ENCODE measurements at places on chromosomes 5 and 9. TPM values are rescaled to one million over a fixed set of nuclear protein-coding genes. Genes with fewer than 3 reads are reported as not detected.

GRCh38 chr5:69083412-69083811 is 10.4 kb upstream of the SLC30A5 start:
- no peak for ATAC-seq

- ATAC-seq: no peak
These were observed 185.7 kb downstream of the PLK2 start for GRCh38 chr5:58274191-58274590.

DNA sequence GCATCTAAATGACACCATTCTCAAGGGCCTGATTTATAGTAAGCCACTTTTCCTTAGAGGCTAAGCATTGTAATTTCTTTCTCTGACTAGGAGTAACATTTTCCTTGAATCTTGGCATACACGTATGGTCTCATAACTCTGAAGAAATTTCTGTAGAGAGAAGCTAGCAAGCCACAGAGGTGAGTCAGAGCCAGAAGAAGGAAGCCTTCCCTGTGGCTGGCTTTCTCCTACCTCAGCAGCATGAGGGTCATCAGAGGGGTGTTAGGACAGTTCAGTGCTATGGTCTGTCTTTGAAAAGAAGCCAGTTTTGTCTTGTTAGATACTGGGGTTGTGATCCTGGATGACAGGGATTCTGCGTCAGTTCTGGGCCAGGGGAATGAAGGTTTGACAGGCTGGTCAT is 3.2 kb downstream of the SNX30 start:
- ATAC-seq: no peak

DNA sequence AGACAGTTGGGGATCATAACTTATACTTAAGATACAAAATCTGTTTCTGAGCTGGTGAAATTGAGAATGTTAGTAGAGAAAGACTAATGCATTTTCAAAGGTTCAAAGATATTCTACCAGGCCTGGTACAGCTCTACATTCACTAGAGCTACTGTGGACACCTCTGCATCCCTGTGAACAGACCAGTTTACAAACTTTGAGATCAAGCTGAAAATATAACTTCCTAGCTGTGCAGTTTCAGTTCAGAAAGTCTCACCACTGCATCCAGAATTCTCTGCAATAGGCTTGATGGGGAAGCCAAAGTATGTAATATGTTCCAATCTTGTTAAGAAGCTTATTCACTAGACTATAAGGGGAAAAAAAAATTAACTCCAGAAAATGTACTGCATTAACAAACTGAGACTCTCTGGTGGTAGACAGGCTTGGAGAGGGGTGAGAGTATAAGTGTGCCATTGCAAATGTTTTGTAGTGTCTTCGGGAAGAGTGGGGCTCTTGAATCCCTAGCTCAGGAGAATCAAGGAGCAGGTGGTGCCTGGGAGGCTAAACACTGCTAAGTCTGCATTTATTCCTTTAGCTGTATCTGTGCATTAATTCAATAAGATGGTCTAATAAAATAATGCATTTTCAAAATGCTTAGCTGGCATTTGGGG is 671.9 kb downstream of the NR2F1-AS1 start:
- ATAC-seq: no peak

DNA sequence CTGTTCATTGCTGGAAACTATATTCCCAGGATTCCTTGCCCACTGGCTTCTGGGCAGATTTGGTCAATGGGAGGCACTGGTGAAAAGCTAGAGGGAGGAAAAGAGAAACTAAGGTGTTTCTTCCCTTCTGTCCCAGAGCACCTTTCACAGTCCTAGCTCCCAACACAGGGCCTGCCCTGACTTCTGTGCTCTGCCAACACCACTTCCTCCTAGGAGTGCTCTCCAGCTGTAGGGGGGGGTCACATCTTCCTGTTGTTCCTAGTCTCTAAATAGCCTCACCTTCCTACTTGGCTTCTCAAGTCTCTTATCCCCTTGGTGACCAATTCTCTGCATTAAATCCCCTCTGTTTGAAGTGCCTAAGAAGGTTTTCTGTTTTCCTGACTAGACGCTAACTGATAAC is 115.4 kb downstream of the ADRB2 start:
- ATAC-seq: no peak

DNA sequence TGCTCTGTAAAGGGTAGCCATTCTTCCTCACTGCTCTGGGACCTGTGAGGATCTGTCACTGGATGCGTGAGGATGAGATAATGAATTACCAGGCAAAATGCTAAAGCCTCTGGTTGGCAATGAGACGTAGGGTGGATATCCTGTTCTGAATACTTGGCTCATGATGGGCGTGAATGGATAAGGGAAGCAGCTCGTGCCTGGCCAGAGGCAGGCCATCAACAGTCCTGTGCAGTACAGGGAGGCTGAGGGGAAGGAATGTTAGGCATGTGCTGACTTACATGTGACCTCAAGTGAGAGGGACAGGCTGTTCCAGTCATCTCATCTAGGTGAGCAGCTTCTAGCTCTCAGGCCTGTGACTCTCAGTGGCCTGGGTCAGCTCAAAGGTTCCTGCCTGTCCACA is 172.8 kb downstream of the CARTPT start:
- ATAC-seq: peak; percentile 91

The ACOT12 gene
- total RNA-seq: not detected

GRCh38 chr9:70420441-70421271 is 6.2 kb upstream of the KLF9 start:
- peak; percentile 50 for ATAC-seq

GRCh38 chr5:115452536-115453235 is 91.9 kb downstream of the FEM1C start:
- ATAC-seq: no peak

DNA sequence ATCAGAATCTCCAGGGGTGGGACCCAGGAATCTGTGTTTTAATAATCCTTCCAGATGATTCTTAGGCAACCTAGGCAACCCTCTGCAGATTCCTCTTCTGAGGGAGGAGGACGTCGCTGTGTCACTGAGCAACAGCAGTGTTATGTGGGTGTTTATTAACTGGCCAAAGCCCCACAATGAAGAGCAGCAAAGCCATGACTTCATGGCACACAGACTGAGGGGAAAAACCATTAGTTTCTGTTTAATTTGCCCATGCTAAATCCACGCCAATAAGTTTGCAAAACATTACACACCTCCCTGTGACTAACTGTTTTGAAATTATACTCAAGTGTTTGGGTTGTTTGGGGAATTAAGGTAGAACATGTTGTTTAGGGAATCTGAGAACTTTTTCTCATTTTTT is 83.7 kb upstream of the TMED7 start:
- ATAC-seq: peak; percentile 83

DNA sequence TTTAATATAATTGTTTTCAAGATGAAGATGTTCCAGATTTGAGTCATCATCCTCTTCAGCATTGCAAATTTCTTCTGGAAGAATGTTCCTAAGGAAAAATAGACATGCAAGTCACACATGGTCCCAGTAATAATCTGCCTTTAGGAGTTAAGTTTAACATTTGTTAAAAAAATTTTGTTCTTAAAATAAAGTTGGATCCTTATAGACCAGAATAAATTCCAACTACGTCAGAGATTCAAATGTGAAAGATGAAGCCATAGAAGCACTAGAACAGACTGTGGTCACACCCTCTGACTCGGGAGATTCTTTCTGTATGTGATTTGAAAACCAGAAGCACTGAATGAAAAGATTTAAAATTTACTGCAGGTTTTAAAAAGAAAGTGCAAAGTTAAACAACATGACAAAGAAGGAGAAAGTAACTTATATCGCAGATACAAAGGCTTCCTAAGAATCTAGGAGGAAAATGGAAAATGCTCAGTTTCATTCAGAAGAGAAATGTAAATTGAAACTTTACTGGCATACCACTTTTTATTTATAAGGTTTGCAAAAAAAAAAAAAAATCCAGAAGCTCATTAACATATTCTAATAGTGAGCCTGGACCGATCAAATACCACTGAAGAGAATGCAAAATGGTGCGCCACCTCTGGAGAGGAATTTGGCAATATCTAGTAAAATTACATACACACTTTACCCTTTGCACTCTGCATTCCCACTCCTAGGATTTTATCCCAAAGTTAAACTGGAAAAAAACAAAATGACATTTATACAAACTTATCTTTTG is 14.3 kb upstream of the ASPN start:
- no peak for ATAC-seq

DNA sequence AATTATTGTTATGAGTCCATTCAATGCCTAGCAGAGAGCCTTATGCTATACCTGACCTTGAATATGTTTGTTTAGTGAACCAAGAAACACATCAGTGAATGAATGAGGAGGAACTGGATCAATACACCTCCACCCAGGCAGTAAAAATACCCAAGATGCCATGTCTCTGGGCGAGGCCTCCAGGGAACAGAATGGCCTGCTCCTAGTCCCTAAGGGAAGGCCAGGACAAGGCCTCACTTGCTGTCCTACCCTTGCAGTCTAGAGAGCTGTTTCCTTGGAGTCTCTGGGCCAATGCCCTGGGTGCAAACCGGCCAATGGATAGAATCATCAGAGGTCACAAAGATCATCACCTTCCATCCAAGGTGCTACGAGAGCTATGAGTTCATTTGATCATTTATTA is 26.1 kb downstream of the TNIP1 start:
- no peak for ATAC-seq

- no peak for ATAC-seq
These were observed 26.4 kb downstream of the FOXD1 start for GRCh38 chr5:73422164-73422563.

DNA sequence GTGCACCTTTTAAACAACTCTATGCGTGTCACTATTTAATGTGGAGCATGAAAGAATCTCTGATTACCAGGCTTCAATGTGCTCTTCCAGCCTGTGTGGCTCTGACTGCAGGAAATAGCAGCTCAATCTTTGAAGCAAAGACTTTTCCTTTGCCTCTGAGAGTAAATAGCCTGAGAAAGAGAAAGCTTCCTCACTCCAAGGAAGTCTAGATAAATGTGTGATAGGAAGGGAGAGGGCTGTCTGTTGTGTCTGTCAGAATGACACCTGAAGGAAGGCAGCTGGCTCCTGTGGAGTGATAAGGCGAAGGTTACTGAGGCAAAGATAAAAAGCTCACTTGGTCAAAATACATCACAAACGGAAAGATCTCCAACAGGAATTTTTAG is 205.3 kb upstream of the HAPLN1 start:
- ATAC-seq: no peak

GRCh38 chr5:74067748-74068541 is 441.9 kb downstream of the ARHGEF28 start:
- no peak for ATAC-seq

The EXD3 gene
- 29.7 TPM for total RNA-seq

- peak; percentile 33 for ATAC-seq
These were observed 2.6 kb downstream of the OLFML2A start for GRCh38 chr9:124779368-124780059.

DNA sequence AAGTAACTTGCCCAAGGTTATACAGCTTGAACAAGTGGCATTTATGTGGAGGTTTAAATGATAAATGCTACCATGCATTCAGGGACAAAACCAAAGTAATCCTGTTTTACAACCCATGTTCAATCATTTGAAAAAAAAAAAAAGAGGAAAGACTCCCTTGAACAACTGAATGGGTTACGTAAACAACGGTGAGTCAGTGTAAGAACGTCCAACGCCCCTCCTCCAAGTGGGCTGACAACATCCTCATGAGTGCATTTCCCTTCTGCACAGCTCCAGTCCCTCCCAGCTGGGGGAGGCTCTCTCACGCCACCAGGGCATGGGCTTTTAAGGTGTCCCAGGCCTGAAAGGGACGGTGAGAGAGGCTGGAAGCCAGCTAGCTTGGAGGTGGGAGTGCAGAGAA is 90.0 kb downstream of the PRRT1B start:
- ATAC-seq: peak; percentile 99

The GCNT4 gene
- total RNA-seq: 14.3 TPM

- no peak for ATAC-seq
These were observed 78.3 kb downstream of the STK10 start for GRCh38 chr5:172109749-172110148.

The LTC4S gene
- 8.8 TPM for total RNA-seq

DNA sequence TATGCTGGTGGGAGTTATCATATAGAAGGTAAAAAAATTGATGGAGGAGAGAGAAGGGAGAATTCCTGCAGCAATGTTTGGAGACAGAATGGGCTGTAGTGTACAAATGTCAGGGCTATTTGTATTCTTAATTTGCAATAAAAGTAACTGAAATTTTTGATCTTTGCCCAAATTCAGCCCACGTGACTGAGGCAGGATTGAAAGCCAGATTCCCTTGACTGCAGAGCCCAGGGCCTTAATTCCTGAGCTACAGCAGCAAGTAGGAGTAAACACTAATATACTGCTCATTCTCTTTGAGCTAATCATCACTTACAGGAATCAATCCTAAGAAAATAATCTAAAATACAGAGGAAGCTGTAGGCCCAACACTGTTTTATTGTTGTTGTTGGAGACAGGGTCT is 5.2 kb upstream of the ANXA6 start:
- ATAC-seq: peak; percentile 46

GRCh38 chr5:150035139-150035895 is 34.8 kb downstream of the HMGXB3 start:
- ATAC-seq: no peak

The DMRTA1 gene
- 3.9 TPM for total RNA-seq

GRCh38 chr5:144581044-144581443 is 410.4 kb downstream of the KCTD16 start:
- ATAC-seq: no peak

GRCh38 chr9:123584202-123585176 is 228.5 kb downstream of the CRB2 start:
- no peak for ATAC-seq

GRCh38 chr5:79844571-79844970 is 146.5 kb downstream of the MTX3 start:
- no peak for ATAC-seq

The GPR151 gene
- total RNA-seq: not detected

GRCh38 chr5:168646335-168646734 is 67.2 kb upstream of the PANK3 start:
- ATAC-seq: no peak

- no peak for ATAC-seq
These were observed 29.3 kb upstream of the UHRF2 start for GRCh38 chr9:6383551-6384225.

- no peak for ATAC-seq
These were observed 94.4 kb downstream of the VAV2 start for GRCh38 chr9:133897675-133898074.

- no peak for ATAC-seq
These were observed 18.8 kb downstream of the C5orf52 start for GRCh38 chr5:157689942-157690689.

The HTR4 gene
- total RNA-seq: not detected

The TMC1 gene
- total RNA-seq: not detected

GRCh38 chr5:179697108-179697507 is 1.7 kb upstream of the CANX start:
- ATAC-seq: no peak

- no peak for ATAC-seq
These were observed 72.2 kb upstream of the GABRP start for GRCh38 chr5:170711300-170711699.

- no peak for ATAC-seq
These were observed 29.5 kb downstream of the CCNH start for GRCh38 chr5:87383216-87383615.

GRCh38 chr5:115524199-115524847 is 20.3 kb downstream of the FEM1C start:
- no peak for ATAC-seq

The SYNPO gene
- 31.6 TPM for total RNA-seq

The TSLP gene
- 2.0 TPM for total RNA-seq

The GARIN3 gene
- total RNA-seq: not detected

The CTSV gene
- not detected for total RNA-seq
